Activated CD4-positive, alpha-beta T cell treated with anti-CD3 and anti-CD28 coated beads, Interleukin-2, amount 50 U/mL, for 24 hours (primary cell): ENCODE measurements at places on chromosomes 6 and 20.

DNA sequence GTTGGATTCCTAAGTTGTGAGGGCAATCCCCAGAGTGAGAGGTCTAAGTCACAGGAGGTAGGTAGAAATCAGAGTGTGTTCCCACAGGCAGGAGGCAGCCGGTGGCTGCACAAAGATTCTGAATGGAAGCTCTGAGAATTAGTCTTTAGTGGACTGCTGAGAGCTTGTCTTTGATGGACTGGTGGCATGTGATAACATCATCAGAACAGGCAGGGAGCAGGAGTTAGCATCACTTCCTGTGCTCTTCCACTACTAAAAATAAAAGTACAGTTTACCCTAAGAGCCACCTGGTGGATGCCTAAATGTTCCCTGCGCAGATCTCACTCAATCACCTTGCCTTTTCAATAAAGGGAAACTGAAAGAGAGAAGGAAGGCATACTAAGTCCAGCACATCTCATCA, 294.6 kb upstream of the POU3F2 start:
- no peak for DNase-seq

- DNase-seq = no peak
These were observed 15.1 kb downstream of the SLC22A3 start for GRCh38 chr6:160363016-160363996.

DNA sequence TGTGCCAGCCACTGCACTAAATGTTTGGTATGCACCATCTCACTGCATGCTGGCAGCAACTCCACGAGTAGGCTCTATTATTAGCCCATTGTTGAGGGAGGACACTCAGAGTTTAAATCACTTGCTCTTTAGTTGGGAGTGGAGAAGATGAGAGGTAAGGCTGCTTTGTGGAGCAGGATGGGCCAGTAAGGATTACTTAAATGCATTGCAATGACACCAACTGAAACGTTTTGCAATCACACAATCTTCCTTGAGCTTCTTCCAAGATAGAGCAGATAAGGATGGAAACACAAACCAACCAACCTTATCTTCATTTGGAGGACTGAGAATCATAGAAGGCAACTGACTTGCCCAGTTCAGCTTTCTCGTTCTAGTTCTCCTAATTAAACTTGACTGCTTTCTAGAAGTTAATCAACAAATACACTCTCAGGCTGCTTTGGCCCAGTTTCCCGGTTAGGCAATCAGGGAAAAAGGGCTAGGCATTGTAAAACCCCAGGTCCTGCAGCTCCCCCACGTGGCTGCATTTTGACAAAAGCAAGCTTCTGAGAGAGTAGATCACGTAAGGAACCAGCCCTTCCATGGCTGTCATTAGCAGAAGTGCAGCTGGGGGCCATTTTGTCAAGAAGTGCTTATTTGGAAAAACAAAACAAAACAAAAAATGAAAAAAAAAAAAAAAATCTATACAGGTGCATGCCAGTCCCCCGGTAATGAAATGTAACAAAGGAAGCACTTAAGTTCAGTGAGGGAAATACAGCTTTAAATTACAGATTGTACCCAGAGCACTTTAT, 130.6 kb downstream of the BCAS1 start:
- peak; percentile 63 for DNase-seq

DNA sequence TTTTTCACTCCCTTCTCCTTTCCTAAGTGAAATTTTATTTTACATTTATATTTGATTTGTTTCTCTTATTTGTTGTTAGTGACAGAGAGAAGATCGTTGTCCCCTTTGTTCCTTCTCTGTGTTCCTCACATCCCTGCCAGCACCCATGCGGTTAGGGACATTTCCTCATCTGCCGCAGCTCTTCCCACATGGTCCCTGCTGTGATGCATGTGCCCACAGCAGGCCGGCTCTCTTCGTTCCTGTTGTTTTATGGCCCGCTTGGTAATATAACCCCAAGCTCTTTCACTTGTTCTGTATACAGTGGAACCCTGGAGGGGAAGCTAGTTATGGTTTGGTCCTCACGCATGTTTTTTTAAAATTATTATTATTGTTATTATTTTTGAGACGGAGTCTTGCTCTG, 23.6 kb downstream of the DTD1 start:
- DNase-seq = no peak

DNA sequence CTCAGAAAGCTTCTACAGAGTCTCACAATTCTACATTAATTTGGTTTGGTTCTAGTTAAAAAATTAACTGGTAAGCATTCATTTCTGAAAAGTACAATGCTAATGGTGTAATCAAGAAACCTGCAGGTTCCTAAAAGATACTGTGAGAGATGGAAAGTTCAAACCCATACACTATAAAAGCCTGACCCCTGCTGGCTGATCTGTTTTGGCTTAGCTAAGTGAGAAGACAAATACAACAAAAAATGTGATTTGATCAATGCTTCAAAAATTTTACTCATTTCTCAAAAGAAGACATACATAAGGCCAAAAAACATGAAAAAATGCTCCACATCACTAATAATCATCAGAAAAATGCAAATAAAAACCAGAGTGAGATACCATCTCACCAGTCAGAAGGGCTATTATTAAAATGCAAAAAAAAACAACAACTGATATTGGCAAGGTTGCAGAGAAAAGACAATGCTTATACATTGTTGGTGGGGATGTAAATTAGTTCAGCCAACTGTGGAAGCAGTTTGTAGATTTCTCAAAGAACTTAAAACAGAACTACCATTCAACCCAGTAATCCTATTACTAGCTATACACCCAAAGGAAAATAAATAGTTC, 102.8 kb downstream of the MOXD1 start:
- DNase-seq = no peak

- no peak for DNase-seq
These were observed 46.5 kb downstream of the RRBP1 start for GRCh38 chr20:17635332-17636244.

DNA sequence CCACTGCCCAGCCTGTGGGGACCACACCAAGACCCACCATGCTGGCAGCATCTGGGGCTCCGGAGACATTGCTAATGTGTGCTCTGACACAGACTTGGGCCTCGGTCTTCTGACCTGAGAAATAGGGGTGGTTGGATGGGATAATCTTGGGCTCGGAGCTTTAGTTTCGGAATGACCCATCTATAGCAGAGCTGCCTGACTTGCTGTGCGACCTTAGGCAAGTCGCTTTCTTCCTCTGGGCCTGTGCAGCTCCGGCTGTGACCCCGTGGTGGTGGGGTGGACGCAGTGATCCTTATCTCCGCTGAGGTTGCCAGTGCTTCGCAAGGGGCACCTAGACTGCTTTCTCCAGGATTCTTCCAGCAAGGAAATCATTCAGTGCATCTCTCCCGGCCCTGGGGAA, 43.7 kb downstream of the CEBPB start:
- no peak for DNase-seq

- no peak for DNase-seq
These were observed 200.3 kb upstream of the SIM1 start for GRCh38 chr6:100665041-100665380.

DNA sequence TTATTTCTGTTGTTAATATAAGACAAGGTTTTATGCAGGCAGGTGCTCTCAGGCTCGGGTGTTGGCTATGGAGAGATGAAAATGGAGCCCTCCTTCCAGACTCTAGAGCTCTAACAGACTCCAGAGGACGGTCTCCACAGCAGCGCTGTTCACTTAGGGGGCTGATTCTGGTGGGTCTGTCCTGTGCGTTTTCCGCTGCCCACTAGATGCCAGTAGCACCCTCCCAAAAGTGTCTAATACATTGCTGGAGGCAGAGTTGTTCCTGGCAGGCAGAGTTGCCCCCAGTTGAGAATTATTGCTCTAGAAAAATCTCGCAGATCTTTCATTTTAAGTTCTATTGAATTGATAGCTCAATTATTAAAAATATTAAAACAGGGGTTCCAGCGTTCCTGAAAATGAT, 109.9 kb downstream of the MAP3K4 start:
- DNase-seq = no peak
